Activated CD8-positive, alpha-beta memory T cell treated with anti-CD3 and anti-CD28 coated beads for 4 hours (primary cell): ENCODE measurements at places on chromosomes 7 and 10.

- DNase-seq, result no peak
Observed at GRCh38 chr10:103671126-103671895, 177.8 kb downstream of the NEURL1 start.

DNA sequence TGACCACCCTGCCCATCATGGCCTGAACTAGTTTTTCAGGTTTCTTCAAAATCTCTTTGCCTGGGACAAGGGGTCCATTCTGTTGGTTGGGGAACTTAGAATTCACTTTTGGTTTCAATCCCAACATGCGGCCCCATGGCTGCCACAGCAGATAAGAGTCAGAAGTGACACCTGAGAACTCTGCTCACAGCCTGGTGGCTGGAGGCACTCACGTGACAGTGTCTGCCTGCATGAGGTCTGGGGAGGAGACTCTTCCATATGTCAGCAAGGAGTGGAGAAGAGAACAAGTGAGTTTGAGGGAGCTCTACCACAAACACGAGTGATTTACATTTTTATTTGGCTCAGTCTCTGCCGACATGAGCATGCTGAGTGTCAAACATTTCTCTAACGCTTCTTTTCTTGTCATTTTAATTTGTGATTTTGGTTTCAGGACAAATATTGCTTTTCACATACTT, 370.4 kb downstream of the TNS3 start:
- DNase-seq, result no peak

GRCh38 chr7:130150587-130150986, 54.6 kb downstream of the TMEM209 start:
- DNase-seq, result no peak

DNA sequence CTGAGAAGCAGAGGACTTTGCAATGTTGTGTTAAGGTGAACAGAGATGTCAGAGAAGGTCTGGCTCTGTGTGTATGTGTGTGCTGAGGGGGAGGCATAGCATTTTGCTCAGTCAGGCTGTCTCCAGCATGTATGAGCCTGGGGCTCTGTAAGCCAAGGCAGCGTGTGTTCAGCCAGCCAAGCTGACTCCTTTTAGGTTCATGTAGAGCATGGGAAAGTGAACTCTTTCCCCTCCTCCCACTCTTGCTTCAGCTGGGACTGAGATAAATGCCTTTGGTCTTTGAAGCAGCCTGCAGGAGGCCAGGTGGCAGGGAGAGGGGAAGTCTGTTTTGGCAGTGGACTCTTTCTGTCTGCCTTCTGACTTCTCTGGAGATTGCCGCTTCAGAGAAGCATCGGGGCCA, 3.8 kb downstream of the SFXN2 start:
- no peak for DNase-seq

DNA sequence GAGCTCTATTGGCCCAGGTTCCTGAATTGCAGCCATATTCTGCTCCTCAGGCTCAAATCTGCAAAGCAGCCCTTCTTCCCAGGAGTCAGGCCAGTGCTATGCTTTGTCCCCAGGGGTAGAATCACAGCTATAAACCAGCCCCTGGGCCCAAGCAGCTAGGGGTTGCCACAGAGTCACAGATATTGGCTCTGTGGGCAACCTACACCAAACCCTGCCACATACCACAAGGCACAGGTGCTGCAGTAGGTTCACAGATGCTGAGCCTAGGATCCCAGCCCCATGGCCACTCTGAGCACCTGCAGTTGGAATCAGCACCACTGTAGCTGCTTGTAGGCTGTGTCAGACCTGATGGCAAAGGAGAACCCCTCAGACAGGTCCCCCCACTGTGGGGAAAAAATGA, 43.1 kb upstream of the CAMK2B start:
- no peak for DNase-seq

GRCh38 chr10:4281190-4281825, 496.3 kb upstream of the KLF6 start:
- DNase-seq, result no peak

- no peak for DNase-seq
Observed at GRCh38 chr7:91191771-91192170, 72.5 kb upstream of the FZD1 start.

DNA sequence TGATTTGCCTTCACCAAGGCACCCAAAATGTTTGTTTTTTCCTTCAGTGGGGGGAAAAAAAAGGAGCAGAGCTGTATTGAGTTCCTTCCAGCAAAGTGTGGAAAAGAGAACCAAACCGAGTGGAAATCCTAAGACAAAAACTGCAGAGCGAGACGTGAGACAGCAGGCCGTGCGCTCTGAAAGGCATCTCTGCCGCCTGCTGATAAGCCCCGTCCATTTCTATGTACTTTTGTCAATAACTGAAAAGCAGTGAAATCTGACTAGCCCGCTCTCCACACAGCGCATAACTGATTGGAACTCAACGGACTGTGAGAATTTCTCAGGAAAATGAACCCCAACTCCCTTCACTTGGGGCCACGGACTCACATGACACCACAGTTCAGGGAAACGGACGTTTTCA, 83.2 kb downstream of the COBL start:
- no peak for DNase-seq

GRCh38 chr10:22321924-22322640, 1.2 kb downstream of the BMI1 start:
- DNase-seq, result no peak

GRCh38 chr10:22673785-22674572, 40.4 kb downstream of the PIP4K2A start:
- no peak for DNase-seq

DNA sequence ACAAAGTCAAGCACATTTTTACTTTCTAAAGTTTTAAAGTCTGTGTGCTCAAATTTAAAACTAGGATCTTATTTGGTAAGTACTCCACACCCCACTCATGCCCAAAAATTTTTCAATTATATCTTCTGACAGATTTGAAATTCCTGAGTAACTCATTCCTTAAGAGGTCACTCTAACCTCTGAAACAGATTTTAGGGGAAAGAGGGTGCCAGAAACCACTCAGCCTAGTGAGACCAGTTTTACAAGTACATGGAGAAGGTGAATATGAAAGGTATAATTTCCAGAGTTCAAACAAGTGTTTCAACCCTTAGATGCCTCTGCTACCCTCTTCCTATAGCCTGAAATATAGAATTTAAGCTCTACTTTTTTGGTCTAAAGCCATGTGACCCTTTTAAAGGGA, 79.2 kb downstream of the C7orf25 start:
- no peak for DNase-seq

DNA sequence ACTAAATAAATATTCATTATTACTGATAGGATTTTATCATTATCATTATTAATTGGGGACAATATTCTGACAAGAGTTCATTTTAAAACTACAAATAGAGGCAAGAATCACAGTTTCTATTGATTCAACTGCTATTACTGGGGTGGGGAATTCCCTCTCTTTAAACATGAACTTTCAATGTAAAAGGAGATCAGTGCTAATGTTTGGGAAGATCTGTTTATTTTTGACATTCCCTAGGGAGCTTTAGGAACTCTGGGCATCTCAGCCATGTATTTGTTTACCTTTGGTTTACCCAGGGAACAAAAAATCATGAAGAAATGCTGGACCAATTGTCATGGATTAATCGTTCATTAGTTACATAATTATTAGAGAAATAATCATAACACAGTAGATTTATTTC, 443.2 kb upstream of the AKR1E2 start:
- no peak for DNase-seq

DNA sequence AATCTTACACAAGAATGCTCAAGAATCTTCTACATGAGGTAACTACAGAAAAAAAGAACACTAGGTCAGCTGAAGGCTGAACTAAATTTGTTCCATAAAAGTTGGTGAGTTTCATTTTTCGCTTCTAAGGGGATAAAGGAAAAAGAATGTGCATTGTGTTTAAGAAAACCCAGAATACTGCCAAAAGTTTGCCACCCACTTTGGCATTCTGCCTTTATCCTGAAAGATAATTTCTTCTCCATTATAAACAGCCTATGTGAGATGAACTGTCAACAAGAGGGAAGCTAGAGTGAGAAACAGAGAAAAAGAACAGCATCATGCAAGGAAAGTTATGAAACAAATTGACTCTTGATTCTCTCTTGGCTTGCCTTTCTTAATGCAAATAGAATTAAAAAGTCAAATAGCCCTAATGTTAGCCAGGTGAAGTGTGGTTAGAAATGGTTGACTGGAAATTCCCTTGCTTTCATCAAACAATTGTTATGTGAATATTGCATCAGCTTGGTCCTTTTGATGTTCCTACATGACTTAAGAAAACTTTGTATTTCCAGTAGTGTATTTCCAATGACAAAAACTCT, 25.8 kb downstream of the STEAP1 start:
- DNase-seq, result no peak

DNA sequence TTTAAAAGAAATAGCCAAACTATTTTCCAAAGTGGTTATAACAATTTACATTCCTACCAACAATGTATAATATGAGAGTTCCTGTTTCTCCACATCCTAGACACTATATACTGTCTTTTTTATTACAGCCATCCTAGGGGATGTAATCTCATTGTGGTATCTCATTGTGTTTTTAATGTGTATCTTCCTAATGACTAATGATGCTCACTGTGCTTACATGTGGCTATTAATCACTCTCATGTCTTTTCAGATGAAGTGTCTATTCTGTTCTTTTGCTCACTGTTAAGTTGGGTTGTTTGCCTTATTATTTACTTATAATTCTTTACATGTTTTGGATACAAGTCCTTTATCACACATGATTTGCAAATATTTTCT, 71.8 kb downstream of the ZNF438 start:
- DNase-seq, result no peak
